ENCODE measurements at places on chromosomes 7 and 10.
A peak's percentile ranks its signal among the peaks of the same experiment; 100 is the strongest.

- no peak for DNase-seq
These were observed 250.4 kb downstream of the WDR11 start for GRCh38 chr10:121101561-121101960.

DNA sequence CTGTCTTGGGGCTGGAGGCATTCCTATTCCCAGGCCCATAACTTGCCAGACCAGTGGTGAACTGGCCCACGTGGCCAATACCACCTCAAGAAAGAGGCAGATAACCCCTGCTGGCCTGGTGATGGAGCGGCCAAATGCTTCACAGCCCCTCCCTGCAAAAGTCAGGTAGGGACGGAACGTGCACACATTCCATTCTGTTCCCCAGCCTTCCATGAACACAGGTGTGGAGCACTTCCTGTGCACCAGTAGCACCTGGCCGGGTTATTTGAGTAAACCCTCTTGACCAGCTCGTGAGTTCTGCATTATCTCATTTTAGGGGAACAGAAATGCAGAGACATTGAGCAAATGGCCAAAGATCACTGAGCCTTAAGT is 134.4 kb downstream of the SH3PXD2A start:
- DNase-seq, result no peak

DNA sequence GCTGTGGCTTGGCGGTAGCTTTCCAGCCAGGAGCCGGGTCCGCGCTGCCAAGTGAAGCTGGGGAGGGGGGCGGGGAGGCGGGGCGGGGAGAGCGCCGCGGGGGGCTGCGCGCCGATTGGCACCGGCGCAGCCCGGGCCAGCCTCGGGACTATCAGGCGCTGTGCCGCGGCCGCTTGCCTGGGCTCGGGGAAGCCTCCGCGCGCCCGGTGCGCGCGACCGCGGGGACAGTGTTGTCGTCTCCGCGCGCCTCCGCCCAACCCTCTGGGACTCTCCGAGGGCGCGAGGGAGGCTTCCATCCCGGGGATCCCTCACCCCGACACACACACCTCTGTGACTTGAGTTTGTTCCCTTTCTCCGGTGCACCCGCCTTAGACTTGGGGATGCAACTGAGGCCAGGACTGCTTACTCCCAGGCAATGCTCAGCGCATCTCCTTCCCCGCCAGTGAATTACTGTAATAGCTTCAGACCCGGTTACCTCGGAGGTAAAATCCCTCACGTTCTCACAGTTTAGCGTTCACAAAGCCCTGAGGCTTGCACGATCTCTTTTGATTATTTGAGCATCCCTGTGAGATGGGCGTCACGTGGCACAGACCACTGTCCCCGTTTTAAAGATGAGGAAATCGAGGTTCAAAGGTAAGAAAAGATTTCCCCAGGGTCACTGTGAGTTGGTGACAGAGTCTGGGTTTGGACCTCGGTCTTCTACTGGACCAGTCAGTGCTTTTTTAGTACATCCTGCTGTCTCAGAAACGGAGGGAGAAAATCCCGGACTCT is at the start of gene NKX1-2:
Gene NKX1-2 (minus strand): TSS at position 24 of the 771 bp plus-strand sequence. CDS start 92 bp downstream, outside the sequence.
- DNase-seq, result no peak

- DNase-seq, result no peak
These were observed 100.2 kb upstream of the SP4 start for GRCh38 chr7:21327422-21328409.

- no peak for DNase-seq
These were observed 88.2 kb downstream of the BBS9 start for GRCh38 chr7:33217595-33217994.

DNA sequence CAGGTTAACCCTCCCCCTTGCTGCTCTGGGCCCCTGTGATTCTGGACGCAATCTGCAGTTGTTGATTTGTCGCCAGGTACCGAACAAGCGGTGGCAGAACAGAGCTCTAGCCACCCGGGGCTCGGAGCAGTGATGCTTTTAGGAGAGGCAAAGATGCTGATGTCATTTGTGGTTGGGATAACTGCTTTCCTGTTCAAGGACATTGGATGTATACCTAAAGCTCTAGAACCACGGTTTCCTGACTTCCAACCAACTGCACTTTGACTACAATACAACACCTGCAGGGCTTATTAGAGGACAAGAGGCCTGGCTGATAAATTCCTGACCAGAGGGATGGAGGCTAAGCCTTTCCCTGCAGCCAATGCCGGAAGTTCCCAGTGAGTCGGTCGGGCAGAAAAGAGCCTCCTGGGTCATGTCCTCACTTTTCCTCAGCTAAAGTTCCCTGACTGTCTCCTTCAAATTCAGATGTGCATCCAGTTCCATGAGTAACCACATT is 6.5 kb upstream of the RBM20 start:
- DNase-seq, result no peak

DNA sequence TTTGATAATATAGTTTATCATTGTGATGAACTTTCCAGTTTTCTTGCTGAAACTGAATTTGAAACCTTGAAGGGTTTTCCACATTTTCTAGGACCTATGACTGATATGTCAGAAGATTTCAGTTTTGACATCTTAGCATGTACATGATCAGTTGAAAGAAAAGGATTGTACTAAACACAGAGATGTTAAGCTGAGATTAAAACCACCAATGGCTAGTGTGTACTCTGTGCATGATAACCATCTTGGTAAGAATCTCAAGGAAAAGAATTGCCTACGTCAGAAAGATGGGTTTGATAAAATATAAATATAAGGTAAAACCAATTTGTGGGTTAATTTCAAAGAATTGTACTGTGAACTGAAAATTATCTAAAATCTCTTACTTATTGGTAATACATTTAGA is 776.4 kb downstream of the GATA3 start:
- DNase-seq, result no peak

- no peak for DNase-seq
These were observed 101.2 kb downstream of the PARD3 start for GRCh38 chr10:34713875-34714274.

- no peak for DNase-seq
These were observed 26.9 kb downstream of the RAMP3 start for GRCh38 chr7:45184326-45185027.

- no peak for DNase-seq
These were observed 345.0 kb downstream of the SORCS1 start for GRCh38 chr10:106819490-106819889.

DNA sequence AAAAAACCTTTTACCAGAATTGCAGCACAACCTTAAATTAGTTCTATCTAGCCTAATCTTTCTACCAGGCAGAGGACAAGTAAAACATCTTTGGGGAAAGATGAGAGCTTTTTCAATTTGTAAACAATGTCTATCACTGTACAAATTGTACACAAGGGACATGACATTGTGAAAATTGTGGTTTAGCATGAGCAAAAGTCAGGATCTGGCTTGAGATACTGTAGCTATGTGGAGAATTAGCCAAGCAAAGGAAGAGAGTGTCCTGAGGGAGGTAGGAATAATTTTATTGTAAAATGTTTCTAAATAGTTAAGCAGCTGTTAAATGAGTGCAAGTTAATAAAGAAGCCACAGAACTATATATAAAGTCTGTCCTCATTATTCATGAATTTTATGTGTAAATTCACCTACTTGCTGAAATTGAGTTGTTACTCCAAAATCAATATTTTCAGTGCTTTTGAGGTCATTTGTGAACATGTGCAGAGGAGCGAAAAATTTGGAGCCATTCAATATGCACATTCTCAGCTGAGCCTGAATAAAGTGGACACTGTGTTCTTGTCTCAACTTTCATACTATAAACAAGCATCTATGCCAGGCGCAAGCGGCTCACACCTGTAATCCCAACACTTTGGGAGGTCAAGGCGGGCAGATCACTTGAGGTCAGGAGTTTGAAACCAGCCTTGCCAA is 42.8 kb upstream of the POM121L12 start:
- no peak for DNase-seq

DNA sequence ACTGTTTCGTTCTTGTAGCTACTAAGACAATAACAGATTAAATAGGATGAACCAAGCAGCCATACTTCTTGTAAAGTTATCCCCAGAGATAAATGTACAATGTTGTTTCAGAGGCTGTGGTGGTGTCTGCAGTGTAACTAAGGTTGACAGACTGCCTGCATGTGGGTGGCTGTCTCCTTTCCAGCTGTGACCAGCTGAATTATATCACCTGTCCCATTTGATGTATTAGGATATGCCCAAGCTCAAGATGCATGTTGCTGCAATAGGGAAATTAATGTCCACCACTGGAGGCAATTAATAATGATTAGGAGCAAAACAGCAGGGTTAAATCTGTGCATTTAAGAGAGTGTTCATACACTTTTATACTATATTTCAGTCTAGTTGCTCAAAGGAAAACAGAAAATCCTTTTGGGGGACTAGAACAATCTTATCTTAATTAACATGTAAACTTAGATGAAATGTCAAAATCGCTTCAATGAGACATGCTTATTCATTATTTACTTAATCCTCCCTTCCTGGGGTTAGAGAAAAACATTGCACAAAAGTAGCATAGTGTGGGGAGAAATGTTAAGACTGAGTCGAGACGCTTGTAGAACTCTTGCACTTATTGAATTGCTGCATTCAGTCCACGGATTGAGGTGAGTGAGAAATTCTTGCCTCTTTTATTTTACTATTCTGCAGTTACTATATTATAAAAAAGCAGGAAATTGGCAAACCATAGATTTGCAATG is 269.0 kb downstream of the SNX10 start:
- DNase-seq, result no peak

DNA sequence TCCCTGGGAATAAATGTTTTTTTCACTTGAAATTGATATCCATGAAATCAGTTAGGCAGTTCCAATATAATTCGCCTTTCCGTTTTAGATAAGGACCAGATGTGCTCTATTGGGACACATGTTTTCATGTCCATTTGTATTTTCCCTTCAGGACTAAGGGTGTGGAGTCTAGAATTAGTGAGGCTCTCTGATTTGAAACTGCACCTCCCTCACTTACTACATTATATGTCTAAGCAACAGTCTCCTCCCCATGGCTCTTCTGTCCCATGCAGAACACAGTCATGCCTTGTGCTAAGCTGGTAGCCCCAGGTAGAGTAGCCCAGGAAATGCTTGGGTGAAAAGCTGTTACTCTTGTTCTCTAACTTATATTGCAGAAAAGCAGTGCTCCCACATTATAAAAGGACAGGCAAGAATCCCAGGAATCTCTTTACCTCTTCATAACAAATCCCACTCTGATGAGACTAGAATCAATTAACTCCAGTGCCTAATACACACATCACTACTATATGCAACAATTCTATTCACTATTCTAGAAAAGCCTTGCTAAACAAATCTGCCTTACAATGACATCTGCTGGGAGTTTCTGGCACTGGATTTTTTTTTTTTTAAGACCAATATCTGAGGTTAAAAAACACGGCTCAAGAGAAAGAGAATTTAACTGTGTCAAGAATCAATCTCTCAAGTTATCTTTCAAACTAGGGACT is 293.9 kb downstream of the SNX13 start:
- no peak for DNase-seq

DNA sequence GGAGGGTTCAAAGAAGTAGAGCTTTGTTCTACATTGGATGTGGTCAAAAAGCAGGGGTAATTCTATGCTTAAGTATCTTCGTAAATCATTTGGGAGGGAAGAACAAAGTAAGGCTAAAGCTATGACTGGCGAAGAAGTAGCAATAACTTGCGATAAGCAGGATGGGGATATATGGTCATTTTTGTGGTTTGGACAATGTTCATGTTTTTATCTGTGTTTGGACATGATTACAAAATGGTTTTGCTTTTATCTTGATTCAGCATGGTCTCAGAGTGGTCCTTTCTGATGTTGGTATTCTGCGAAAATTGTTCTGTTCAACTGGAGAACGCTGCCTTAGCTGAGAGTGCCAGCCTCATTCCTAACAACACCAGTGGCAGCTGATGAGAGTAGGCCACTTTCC is 208.8 kb downstream of the SEMA3A start:
- no peak for DNase-seq

DNA sequence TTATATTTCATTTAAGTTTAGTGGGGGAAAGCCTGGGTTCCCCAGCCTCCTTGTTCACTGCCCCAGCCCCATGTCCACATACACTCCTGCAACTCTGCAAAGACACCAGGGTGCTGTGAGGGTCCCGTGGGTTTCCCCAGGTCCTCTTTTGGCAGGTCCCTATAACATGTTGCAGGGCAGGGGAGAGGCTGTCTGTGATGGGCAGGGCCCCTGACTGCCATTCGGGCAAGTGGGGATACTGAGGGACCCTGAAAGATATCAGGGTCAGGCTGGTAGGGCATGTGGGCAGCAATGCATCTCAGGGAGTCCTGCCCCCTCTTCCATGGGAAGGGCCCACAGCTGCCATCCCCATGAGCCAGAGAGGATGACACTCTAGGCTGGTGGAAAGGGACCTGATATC is 28.4 kb downstream of the RASGEF1A start:
- no peak for DNase-seq

DNA sequence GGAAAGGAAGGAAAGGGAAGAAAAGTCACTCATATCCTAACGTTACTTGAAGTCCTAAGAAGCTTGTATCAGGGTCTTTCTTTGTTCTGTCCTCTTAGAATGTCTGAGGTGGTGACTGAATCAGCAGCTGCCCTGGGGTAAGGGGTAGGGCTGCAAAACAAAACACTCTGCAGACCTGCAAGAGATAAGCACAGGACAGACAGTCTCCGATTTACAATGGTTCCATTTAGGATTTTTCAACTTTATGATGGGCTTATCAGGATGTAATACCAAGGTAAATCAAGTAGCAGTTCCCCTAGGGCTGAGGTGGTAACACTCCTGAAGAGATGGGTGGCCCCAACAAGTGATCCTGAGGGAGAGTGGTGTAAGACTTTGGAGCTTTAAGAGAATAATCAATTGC is 16.5 kb downstream of the KDM7A start:
- no peak for DNase-seq

DNA sequence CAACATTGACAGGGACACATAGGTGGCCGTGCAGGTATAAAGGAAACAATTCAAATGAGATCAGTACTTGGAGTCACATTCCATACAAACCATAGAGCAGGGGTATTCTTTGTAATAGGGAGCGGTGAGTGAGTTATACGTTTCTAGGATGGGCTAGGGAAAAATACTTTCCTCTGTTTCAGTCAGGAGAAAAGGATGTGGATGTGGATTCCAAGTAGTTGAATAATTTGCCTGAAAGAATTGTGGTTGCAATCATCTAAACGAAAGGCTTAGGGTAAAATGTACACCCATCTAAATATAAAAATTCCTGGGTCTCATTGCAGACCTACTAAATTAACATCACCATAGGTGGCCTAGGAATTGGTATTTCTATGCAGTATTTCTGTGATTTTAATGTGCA is 270.7 kb upstream of the IGFBP3 start:
- no peak for DNase-seq

DNA sequence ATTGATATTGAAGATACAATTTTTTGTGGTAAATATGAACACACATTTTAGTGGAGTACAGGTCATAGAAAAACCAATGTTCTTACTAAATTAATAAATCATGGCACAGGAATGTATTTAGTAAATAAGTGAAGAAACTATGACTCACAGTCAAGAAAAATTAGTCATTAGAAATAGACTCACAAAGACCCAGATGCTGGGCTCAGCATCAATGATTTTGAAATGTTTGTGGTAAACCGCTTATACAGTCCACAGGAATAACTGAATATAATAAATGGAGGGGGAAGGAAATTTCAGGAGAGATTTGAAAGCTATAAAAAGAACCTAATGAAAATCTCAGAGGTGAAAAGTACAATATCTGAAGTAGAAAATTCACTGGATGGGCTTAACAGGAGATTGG is 138.3 kb upstream of the ADCY1 start:
- no peak for DNase-seq

GRCh38 chr7:16417906-16418305 is 3.4 kb downstream of the CRPPA start:
- no peak for DNase-seq

GRCh38 chr10:69703766-69704630 is 74.0 kb downstream of the FAM241B start:
- DNase-seq, result no peak

- DNase-seq, result peak; percentile 47
These were observed 110.6 kb downstream of the RAB11FIP2 start for GRCh38 chr10:117936141-117936540.

GRCh38 chr10:11275651-11276050 is 258.0 kb downstream of the CELF2 start:
- no peak for DNase-seq
